ENCODE measurements at places on chromosomes 1 and 21. TPM values are rescaled to one million over a fixed set of nuclear protein-coding genes. Genes with fewer than 3 reads are reported as not detected.

DNA sequence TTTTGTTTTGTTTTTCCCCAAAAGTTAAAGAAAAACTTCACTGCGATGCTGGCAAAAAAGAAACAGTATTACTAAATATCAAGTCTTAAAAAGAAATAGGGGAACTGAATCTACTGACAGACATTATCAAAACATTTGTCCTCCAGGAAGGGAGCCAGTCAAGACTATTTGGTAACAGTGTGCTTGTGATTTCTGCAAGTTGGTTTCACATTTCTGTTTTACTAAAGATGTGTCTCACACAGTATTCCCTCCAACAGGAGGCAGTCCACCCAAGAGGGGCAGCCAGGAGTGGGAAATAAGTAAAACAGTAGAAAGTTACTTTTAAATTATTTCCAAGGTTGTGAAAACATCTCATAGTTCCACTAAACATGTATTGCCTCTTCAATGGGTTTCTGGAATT lies 74.4 kb upstream of the SDC3 start:
- DNase-seq, result no peak

Gene SLC22A15
- 7.1 TPM for total RNA-seq

GRCh38 chr1:42679364-42679983 lies 2.7 kb upstream of the YBX1 start:
- no peak for DNase-seq

DNA sequence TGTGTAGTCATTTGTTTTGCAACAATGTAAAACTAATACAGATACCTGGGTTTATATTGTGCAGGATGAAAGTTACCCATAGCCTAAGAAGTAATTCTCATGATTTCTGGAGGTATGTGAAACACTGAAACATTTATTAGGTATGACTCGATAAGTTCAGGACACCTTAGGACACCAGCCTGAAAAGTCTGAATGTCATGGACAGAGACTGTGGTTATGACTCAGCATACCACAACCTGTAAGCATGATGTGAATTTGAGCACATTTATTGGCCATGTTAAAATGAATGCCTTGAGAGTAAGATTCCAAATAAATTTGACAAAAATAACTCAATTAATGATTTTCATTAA lies 1471.7 kb upstream of the B3GALT2 start:
- DNase-seq, result peak; percentile 78

DNA sequence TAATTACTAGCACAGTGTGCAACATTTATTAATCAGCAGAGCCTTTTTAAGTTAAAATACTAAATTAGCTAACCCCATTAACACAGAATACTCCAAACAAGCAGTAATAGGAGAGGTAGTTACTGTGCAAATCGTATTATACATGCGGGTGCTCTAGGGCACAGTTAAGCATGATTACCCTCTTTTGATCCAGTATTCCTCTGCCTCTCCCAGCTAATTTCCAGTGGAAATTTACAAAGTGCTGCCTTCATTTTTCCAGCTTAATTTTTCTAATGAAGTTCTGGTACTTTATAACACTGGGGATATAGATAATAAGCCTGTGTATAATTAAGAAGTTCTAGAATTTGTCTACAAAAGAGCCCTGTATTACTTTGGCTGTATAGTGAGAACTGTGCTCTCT lies 159.9 kb downstream of the SPATA17 start:
- DNase-seq, result no peak

Gene WDR64
- not detected for total RNA-seq

Gene PLEKHN1
- 4.6 TPM for total RNA-seq

Gene SMPDL3B
- total RNA-seq, result 0.48 TPM

DNA sequence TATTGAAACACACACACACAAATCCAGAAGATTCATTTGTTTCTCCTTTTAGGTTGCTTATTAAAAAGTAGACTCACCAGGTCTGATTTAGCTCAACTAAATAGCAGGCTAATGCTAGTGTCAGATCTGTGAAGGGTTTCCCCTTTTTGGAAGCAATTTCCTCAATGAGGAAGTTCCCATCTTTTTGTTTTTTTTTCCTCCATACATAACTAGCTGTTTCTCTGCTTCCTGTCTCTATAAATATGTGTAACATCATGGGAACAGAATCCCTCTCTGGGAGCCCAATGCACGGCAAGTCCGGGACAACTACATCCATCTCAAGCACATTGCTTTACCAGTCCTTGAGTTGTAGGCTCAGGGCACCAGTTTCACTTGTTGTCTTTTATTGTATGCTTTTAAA lies 1421.1 kb downstream of the PLA2G4A start:
- no peak for DNase-seq

Gene SYTL1
- 42.3 TPM for total RNA-seq

Gene TMPRSS3
- total RNA-seq, result not detected

Gene CR1
- total RNA-seq, result not detected

DNA sequence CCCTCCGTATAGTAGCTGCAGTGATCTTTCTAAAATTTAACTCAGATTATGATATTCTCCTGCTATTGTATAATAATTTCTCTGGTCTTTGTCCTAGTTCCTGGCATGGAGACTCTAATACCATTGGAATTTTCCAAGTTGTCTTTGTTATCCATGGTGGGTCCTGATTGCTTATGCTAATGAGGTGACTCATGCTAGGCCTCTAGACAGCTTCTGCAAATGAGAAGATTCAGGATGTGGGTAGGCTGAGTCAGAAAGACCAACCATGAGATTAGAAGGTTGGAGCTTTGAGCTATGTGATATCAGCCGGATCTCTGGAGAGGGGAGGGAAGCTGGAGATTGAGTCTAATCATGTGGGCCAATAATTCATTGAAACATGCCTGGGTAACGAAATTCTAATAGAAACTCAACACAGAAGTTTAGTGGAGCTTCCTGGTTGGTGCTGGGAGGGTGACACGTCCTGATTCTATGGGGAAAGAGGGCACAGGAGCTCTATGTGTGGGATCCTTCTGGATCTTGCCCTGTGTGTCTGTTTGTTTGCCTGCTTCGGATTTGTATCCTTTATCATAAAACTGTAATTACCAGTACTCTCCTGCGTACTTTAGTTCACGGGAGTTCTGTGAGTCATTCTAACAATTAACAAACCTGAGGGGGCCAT lies 73.2 kb upstream of the CNIH3 start:
- peak; percentile 98 for DNase-seq

DNA sequence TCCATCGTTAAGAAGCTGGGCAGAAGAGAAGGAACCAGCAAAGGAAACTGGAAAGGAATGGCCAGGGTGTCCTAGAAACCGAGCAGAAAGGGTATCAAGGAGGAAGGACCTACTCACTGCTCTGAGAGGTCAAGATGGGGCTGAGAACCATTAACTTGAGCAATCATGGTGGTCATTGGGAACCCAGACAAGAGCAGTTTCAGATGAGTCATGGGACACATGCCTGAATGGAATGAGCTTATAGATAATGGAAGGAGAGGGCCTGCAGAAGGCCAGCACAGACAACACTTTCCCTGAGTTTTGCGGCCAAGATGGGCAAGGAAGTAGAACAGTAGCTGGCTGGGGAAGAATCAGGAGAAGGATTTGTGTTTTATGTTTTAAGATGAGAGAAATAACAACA lies 383.2 kb downstream of the KIF26B start:
- DNase-seq, result peak; percentile 5

GRCh38 chr1:169943963-169944526 lies 50.3 kb upstream of the SCYL3 start:
- no peak for DNase-seq

DNA sequence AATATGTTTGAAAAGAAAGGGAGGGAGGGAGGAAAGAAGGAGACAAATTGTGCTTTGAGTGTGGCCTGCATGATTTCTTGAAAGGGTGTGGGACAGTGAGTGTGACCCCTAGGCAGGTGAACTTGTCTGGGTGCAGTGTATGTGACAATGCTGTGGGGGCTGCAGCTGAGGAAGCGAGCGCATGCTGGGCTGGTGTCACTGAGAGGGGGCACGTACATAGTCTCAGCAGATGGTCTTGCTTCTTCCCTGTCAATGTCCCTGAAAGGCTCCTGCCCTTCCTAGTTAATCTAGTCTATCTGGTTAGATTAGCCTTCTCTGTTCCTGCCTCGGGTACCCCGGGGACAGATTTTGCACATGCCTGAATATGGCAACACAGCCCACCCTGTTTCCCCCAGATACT lies 9.8 kb downstream of the FAAH start:
- no peak for DNase-seq

Gene ACOT11
- total RNA-seq, result 2.7 TPM

GRCh38 chr1:196858811-196859210 lies 29.0 kb upstream of the CFHR4 start:
- no peak for DNase-seq

Gene LCE1D
- 0.44 TPM for total RNA-seq

DNA sequence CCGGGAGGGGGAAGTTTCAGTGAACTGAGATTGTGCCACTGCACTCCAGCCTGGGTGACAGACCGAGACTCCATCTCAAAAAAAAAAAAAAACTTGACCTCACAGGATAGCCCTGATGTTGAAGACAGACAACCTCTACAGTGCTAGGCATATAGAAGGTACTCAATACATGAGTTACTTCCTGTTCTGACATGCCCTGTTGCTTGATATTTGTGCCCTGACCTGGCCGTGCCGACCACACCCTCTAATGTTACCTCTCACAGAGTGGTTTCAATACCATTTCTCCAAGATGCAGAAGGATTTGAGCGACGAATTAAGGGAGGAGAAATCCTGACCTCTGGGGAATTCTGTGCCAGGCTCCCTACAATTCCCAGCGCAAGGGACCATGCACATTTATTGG lies 5.2 kb downstream of the PTAFR start:
- peak; percentile 12 for DNase-seq

DNA sequence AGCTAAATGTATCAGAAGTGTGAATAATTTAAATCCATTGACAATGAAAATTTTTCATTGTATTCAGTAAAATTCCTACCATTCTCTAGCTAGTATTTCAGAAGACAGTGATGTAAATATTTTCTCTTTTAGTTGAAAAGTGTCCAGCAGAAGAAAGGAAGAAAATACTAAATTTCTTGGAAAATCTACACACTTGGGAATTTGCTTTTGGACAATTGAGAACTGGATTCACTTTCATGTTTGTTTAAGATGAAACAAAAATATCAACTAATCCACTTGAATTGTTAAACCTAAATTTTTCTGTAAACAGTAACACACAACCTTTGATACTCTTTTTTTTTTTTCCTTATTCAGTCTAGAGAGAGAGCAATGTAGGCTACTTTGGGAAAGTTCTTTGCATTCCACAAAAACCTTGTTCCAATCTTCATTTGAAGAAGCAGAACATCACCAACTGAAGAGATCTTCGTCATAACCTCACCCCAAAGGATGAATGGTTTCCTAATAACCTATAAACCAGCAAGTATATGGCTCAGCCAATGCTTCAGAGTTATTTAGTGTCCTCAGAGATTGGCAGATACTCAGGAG lies 155.1 kb upstream of the GORAB start:
- DNase-seq, result no peak

DNA sequence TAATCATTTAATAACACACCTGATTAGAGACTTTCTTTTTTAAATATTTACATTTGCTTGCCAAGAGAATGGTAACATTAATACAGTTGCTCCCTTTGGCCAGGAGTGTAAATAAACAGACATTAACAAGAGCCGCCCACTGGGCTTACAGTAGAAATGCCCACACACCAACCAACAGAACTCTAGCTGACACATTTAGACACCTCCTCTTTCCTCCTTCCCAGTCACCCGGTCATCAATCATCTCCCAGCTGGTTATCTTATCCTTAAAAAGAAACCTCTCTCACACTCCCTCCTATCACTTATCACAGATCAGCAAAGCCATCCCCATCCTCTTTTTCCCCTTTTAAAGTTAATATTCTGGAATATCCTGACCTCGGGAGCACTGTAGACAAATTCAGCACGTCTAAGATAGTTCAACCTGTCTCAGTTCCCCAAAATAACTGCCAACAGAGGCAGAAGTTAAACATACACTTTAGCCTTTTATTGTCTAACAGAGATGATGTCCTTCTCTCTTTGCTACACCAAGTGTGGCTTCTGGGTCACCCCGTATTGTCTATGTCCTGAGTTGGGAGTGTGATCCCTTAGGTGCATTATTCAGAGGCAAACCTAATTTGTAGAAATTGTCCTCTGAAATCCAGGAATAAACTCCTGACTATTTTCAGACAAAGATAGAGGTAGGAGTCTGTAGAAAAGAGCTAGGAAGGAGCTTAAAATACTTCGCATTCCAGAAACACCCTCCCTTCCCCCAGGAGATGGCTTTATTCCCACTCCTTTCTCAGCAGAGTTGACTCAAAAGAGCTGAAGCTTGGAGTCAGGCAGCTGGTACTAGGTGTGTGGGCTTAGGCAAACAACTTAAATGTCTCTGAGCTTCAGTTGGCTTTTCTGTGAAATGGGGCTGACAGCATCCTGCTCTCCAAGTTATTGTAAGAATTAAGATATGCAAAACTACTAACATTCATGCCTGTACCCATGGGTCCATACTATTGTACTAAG lies 8.8 kb downstream of the MYCL start:
- peak; percentile 83 for DNase-seq

DNA sequence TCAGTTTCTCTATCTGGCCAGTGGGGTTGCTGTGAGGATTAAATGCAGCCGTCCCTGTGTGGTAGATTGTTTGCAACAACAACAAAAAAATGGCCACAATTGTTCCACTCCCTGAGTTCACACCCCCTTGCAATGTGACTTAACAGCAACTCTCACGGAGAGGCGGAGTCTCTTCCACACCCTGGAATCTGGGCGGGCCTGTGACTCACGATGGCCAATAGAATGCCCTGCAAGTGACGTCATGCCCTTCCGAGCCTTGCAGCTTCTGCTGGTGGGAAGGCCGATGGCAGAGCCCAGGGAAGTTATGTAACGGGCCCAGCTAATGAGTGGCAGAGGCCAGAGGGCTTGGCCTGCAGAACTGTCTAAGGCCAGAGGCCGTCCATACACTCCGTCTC lies 87.9 kb downstream of the RIPK4 start:
- DNase-seq, result peak; percentile 98

Gene FCRL6
- total RNA-seq, result not detected

Gene WNT9A
- 0.53 TPM for total RNA-seq

- no peak for DNase-seq
These were observed 35.8 kb downstream of the ATF6 start for GRCh38 chr1:161801955-161802354.

- no peak for DNase-seq
These were observed 157.3 kb upstream of the VAMP3 start for GRCh38 chr1:7613851-7614205.

Measured in foreskin keratinocyte (primary cell).